ENCODE measurements at places on chromosomes 4 and X. TPM values are rescaled to one million over a fixed set of nuclear protein-coding genes. Genes with fewer than 3 reads are reported as not detected.

DNA sequence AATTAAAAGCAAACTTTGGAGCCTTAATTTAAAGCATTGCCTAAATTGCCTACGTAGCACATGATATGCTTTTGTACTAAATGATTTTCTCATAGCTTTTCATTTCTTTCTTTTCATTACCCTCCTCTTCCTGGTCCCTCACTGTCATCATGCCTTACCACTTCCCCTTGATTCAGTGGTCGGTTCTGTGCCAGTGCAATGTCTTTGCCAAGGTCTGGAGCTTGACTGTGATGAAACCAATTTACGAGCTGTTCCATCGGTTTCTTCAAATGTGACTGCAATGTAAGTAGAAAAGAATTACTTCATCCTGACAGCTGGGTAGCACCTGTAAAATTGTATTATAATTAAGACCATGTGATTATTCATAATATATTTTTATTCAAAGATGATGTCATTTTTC lies 72.5 kb downstream of the C4orf46 start:
- no peak for DNase-seq

Gene ADH1C
- total RNA-seq: 184 TPM

GRCh38 chrX:78199851-78200250 lies 60.4 kb upstream of the TAF9B start:
- DNase-seq: no peak

DNA sequence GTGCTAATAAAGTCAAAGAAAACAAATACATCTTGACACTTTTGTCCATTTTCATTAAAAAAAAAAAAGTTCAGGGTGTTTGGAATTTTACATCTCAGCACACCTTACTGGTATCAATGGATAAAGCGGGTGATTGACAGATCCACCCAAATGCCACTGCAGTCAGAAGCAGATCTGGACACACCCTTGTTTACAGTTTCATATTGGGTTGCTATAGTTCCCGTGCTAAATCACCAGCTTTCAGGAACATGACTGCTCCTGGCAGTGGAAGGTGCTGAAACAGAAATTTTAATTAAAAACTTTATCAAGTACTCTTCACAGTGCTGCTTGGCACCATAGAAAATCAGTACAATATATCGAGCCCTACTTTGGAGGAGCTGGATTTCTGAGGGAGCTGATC lies 116.3 kb downstream of the STOX2 start:
- DNase-seq: no peak

- no peak for DNase-seq
These were observed 27.5 kb upstream of the MXD4 start for GRCh38 chr4:2289311-2289954.

DNA sequence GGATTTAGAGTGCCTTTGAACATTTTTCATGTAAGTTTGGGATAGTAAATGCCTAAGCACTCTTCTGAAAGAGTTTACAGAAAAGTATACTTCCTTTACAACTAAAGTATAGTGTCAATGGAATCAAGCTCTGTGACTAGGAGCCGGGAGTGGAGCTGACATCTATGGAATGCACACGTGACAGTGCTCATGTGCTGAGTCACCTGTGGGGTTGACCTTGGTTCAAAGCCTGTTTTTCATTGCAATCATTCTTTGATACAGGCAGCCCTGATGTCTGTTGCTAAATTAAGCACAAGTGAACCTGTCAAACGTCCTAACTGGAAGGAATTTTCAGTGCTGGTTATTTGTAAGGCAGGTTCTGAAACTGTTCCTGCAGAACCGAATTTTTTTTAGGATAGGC lies 82.5 kb downstream of the GPAT3 start:
- no peak for DNase-seq

DNA sequence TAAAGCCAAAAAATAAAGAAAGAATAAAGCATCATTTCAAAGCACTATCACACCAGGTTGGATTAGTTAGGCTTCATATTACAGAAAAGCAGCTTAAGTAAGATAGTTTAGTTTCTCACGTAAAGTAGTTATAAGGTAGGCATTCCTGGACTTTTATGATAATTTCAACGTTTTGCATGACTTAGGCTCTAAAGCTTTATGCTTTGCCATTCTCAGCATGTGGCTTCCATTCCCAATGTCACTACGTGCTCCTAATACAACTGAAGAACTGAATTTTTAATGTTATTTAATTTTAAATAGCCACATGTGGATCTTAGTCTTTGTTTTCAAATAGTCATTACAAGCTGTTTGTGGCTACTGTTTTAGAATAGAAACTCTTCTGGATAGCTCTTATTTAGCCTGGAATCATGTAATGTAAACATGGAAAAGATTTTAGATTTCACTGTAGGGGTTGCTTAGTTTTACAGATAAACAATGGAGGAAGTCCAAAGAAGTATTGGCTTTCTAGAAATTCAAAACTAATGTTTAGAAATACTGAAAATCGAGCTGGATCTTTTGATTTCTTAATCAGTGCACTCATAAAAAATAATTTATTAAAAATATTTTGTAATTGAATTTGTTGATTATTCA lies 710.0 kb downstream of the IL1RAPL1 start:
- DNase-seq: no peak

Gene SMR3B
- total RNA-seq: not detected

DNA sequence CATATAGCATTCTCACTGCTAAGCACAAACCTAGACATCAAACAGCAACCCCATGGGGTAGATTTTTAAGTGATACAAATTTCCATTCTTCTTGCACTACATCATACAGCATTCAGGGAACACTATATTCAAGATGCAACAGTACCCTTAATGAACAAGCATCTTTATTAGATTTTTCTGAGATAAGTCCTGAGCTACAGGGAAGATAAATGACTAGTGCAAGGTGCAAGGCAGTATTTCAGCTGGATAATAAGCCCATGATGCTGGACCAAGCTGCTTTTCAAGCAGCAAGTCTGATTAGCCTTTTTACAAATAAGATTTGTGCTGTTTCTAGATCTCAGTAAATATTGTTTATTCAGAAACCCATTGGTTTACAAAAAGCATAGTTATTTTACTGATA lies 192.6 kb upstream of the ATOH1 start:
- no peak for DNase-seq

DNA sequence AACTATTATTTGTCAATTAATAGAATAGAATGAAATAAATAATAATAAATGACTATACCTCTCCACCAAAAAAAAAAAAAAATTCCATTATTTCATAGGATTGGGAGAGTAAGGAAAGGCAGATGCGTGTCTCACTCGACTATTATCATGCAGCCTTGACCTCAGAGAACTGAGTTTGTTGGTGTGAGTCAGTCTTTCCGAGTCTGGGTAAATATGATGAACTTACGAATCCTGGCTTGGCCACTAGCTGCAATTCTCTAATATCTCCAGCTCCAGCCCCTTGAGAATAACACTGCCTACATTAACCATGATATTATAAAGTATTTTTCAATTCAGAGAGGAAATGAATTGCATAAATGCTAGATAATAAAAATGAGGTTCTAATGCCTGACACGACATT lies 46.6 kb upstream of the DHX15 start:
- no peak for DNase-seq

DNA sequence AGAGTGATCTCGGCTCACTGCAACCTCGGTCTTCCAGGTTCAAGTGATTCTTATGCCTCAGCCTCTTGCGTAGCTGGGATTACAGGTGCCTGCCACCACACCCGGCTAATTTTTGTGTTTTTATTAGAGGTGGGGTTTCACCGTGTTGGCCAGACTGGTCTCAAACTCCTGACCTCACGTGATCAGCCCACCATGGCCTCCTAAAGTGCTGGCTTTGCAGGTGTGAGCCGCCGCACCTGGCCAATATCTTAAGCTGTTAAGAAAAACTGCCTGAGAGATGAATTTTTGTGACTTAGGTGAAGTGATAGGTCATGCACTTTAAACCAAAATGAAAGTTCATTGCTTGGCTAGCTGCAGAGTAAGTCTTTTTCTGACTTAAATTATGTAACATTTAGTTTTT lies 5.8 kb downstream of the KDM6A start:
- no peak for DNase-seq

- no peak for DNase-seq
These were observed 109.1 kb upstream of the HUWE1 start for GRCh38 chrX:53795576-53795975.

- no peak for DNase-seq
These were observed 19.3 kb downstream of the ARHGEF6 start for GRCh38 chrX:136761421-136761820.

GRCh38 chr4:138978028-138978585 lies 37.5 kb upstream of the NOCT start:
- no peak for DNase-seq

DNA sequence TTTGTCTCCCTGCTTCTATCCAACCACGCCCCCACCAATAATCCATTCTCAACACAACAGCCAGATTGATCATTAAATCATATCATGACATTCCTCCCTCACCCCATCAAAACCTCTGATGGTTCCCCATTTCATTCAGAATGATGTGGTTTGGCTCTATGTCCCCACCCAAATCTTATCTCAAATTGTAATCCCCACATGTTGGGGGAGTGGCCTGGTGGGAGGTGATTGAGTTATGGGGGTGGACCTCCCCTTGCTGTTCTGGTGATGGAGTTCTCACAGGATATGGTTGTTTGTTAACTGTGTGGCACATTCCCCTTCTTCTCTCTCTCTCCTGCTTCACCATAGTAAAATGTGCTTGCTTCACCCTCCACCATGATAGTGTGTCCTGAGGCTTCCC lies 23.3 kb downstream of the TRMT2B start:
- DNase-seq: no peak

- DNase-seq: no peak
These were observed 109.9 kb downstream of the AFF1 start for GRCh38 chr4:87044511-87045233.

Gene MAGIX
- total RNA-seq: 1.7 TPM

Gene DMP1
- not detected for total RNA-seq

Gene NXF2B
- not detected for total RNA-seq

Gene TRIM2
- 55.9 TPM for total RNA-seq

Gene MAGEA11
- not detected for total RNA-seq

GRCh38 chr4:4333265-4333706 lies 43.2 kb downstream of the ZBTB49 start:
- no peak for DNase-seq

Gene CYSLTR1
- total RNA-seq: 4.0 TPM

GRCh38 chrX:154348114-154348531 lies 26.3 kb downstream of the FLNA start:
- no peak for DNase-seq

- no peak for DNase-seq
These were observed 64.9 kb upstream of the DYNLT3 start for GRCh38 chrX:37912304-37912703.

Gene ODAPH
- total RNA-seq: not detected

Gene RHOXF2B
- not detected for total RNA-seq

DNA sequence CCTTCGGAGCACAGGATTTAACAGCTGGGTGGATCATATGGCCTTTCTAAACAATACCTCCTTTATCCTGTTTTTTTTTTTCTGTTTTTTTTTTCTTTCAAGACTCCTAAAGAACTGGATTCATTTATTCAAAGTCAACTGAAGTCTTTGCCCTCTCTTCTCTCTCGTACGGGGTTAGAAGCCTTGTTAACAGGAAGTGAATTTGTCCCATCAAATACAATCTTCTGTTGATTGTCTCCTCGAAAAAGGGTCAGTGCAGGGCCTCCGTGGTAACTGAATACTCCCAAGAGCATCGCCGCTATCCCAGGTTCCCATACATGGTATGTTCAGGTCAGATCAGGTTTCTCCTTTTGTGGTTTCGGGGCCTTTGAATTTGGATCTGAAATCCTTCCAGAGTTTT lies 1.8 kb upstream of the TMEM128 start:
- no peak for DNase-seq

Gene TRPC5OS
- total RNA-seq: not detected

Gene PLAC1
- total RNA-seq: not detected

- no peak for DNase-seq
These were observed 31.7 kb downstream of the TXK start for GRCh38 chr4:48102303-48102702.

DNA sequence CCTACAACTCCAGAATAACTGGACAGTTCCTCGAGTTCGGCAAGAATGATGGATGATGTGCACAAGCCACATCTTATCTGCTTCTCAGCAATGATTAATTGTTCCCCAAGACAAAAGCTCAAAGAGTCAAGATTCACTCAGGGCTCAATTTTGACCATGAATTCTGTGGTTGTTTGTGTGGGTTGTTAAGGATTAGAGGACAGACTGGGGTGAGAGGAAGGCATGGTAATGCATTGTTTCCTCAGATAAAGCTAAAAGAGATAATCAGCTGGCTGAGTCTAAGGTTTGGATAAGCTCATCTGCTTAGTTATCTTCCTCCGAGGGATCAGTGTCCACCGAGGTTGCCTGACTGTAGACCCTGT lies 161.0 kb downstream of the CPEB2 start:
- no peak for DNase-seq

DNA sequence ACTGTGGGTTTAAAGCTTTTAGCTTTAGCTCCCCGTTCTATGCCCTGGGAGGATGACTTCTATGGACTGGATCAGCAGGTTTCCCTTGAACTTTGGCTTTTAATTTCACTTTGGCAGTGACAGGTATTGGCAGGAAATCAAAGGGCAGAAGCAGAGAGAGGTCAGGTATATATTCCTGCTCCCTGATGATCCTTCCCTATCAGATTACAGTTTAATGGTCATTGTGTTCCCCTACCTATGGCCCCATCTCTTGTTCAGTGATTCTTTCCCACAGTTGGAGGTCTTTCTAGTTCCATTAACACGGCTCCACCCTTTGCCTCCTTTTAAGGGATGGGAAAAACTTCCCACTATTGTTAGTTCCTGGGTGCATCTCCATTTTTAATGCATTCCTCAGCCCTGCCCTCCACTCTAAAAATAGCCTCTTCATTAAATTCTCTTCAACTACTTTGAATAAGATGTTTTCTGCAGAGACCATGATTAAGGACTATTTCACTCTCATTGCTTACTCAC lies 107.8 kb upstream of the TMEM47 start:
- DNase-seq: no peak

Gene GAGE2A
- not detected for total RNA-seq

GRCh38 chrX:119226446-119226845 lies 9.6 kb upstream of the PGRMC1 start:
- no peak for DNase-seq

DNA sequence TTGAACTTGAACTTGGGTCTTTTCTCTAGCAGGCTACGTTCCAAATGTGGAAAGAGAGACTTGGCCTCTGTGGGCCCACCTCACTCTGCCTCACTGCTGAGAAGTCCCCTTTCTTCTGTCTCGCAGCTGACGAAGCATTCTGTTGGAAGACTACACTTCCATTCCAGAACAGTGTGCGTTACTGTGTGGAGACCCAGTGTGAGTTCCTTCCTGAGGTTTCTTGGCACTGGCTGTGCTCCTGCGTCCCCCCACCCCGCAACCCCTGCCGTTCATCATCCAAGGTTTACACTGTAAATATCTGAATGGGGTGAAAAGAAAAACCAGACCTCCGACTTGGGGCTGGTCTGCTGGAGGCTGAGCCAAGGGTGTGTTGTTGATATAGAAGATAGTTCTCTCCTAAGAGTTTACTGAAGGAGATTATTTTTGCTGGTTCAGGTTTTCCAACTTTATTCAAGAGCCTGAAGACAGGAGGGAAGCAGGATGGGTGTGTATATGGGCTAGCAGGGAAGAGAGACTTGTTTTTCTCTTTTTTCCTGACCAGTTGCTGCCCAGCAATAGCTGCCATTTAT lies 34.7 kb downstream of the NHSL2 start:
- DNase-seq: no peak
